ENCODE measurements at places on chromosomes 5 and 9.

GRCh38 chr5:75472973-75473372 is 38.5 kb downstream of the CERT1 start:
- no peak for DNase-seq

DNA sequence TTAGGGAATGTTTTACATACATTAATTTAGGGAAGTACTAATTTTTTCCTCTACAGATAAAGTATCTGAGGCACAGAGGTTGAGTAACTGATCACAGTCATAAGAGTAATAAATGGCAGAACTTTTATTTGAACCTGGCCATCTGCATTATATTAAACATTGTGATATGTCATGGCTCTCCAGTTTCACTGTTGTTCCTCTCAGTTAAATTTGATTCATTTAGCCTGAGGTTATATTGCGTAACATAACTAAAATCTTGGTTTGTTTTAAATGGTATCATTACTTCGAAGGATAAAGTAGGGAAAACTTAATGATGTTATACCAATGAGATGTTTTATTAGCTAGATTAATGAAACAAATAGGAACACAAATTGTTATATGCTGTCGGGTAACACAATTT is 284.4 kb downstream of the KDM4C start:
- DNase-seq: no peak

DNA sequence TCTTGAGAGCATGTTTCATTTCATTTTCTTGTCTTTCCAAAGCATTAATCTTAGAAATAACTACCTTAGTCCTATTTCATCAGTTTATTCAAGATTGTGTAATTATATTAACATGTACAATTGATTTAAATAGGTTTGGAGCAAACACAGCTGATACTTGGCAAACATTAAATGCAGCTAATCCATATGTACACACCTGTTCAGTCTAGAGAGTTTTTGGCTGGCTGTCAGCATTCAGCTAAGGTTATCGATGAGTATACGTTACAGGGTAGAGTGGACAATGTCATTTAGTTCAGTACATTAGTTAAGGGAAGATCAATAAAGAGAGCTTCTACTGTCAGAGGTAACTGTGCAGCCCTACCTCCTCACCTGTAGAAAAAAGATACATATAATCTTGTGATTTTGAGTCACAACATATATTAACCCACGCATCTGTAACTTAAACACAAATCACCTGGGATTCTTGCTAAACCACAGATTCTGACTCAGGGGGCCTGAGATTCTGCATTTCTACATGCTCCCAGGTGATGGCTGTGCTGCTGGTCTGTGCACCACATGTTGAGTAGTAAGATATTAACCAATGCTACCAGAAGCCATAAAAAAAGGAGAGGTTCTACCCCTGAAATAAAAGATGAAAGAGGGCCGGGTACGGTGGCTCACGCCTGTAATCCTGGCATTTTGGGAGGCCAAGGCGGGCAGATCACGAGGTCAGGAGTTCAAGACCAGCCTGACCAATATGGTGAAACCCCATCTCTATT is 34.1 kb upstream of the PCA3 start:
- no peak for DNase-seq

DNA sequence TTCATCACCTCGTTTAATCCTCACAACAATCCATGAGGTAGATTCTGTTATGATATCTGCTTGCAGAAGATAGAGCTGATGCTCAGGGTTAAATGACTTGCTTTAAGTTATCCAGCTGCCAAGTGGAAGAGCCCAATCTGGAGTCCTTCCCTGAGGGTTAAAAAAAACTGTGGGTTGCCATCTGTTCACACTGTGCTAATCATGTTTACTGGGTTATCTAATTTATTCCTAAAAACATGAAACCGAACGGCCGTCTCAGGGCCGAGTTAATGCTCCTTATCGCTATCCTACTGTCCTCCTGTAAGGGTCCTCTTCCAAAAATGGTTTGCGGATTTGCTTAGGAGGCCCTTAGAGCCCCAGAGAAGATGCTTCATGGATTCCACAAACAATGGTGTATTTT is 153.3 kb downstream of the YIPF5 start:
- DNase-seq: no peak

- peak; percentile 48 for DNase-seq
Measured at GRCh38 chr5:175457466-175457865, 13.5 kb upstream of the DRD1 start.

- peak; percentile 55 for DNase-seq
Measured at GRCh38 chr5:94329115-94329514, 289.3 kb downstream of the KIAA0825 start.

DNA sequence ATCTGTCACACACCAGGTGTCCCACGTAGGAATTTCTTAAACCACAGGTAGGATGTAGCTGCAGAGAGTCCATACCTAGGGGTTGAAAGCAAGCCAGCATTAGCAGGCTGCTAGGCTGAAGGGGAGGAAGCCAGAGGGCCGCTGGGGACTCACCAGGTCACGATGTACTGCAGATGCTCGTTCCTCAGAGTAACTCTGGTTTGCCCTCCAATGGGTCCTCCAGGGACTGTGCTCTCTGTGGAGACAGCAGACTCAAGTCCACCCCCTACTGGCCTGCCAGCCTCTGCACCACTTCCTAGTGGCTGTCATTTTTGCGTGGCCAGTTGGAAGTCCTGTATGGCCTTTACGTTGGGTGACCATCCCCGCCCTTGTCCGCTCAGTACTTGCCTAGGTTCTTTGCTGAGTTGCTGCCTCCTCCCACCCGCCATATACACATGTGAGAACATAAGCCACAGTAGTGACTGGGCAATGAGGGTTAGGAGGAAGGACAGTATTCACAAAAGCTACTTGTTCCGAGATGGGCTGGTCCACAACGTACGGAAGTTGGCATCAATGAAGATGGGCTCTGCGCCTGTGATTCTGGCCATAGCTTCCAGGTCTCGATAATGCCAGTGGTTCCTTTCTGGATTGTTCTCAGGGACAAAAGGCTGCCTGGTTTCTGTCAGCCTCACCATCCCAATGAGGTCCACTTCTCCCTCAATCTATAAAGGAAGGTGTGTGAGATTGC is 4.1 kb downstream of the RPL7A start:
- DNase-seq: peak; percentile 91

DNA sequence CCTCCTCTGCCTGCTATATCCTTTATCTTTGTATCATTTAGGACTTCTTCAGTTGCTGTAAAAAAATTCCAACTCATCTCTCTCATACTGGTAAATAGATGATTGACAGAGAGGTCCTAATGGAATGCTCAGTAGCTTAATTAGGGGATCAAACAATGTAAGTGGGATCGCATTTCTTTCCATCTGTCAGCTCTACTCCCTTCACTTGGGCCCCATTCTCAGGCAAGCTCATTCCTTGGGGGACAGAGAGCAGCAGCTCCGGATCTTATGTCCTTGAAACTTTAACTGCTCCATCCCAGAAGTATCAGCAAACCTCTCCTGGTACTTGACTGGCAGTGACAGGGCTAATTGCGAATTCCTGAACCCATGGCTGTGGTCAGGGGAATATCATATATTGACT is 146.7 kb downstream of the YTHDC2 start:
- DNase-seq: no peak

- DNase-seq: no peak
Measured at GRCh38 chr5:138981586-138981985, 106.5 kb upstream of the LRRTM2 start.

DNA sequence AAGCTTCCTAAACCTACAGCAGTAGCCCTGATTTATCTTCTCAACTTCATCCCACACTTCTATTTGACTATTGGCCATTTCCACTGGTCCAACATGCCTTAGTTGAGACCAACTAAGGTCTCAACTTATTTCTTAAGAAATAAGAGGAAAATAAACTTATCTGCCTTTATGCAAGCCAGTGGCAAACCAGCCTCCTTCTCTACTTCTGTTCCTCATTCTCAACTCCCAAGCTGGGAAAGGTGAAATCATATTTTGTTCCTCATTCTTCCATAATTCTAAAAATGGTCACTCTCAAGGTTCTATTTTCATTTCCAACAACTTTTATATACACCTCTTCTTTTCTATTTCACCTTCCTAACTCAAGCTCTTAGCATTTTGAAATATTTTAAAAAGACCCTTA is 149.6 kb upstream of the C9orf72 start:
- no peak for DNase-seq

GRCh38 chr9:123424131-123424530 is 68.1 kb downstream of the CRB2 start:
- no peak for DNase-seq

- DNase-seq: peak; percentile 79
Measured at GRCh38 chr5:81393783-81394718, at the start of gene ACOT12. ACOT12 (minus strand) TSS chr5:81394134; CDS start chr5:81394114, 20 bp downstream.

GRCh38 chr5:157029457-157029856 is 29.5 kb downstream of the HAVCR1 start:
- no peak for DNase-seq

- DNase-seq: peak; percentile 90
Measured at GRCh38 chr5:173643964-173644363, 27.5 kb upstream of the BOD1 start.

DNA sequence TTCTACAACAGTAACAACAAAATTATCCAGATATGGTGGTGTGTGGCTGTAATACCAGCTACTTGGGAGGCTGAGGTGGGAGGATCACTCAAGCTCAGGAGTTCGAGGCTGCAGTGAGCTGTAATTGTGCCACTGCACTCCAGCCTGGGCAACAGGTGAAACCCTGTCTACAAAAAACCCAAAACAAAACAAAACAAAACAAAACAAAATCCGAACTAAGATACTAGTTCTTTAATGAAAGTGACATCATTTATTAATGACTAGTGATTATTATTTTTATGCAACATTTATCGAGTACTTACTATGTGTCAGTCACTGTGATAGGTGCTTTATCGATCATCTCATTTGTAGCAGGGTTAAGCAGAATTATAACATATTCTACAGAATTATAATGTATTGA is 196.9 kb upstream of the GDNF start:
- DNase-seq: no peak

- no peak for DNase-seq
Measured at GRCh38 chr5:76701298-76701697, 14.6 kb upstream of the F2R start.

GRCh38 chr9:8802242-8802641 is 1002.7 kb upstream of the DMAC1 start:
- no peak for DNase-seq

GRCh38 chr5:132405646-132406045 is 36.1 kb downstream of the SLC22A5 start:
- DNase-seq: no peak

DNA sequence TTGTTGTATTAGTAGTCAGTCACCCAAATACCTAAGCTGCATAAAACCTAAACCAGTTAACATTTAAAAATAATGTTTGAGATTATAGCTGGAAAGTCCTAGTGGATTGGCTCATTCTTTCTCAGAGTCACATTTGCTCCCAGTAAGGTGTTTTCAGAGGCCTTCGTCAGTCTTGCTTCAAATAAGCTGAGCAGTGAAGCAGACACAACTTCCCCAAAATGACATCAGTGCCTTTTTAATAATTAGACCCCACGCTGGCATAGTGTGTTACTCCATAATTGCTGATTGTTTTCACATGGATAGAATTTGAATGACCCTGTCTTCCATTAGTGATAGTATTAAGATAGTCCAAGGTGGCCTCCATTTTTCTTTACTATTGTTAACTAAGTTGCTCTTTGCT is 245.8 kb downstream of the PJA2 start:
- DNase-seq: no peak

DNA sequence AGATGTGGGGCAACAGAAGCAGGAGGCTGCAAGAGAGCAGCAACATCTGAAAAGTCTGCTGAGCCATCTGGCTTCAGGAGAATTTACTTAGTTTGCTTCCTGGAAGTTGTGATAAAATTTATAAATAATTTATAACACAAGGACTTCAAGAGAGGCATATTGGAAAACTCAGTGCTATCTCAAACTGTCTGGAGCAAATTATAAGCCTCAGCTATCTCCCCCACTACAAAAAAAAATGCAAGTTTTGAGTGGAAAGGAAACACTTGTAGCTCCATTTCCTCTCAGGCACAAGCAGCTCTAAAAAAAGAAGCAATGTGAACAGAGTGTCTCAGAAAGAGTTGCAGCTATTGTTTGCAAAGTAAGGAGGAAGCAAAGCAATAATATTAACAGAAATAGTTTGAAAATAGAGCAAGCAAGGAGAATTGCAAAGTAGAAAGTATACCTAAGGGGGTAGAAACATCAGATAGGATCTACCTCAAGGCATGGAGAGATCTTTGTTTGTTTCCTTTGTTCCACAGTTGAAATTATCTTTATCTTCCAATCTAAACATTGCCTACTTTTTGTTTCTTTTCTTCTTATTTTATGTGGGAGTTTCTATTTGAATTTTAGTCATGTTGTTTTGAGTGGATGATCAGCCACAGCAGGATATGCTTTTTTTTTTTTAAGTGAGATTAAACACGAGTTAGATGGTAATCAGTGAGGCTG is 55.9 kb upstream of the IL6ST start:
- peak; percentile 9 for DNase-seq

- DNase-seq: no peak
Measured at GRCh38 chr9:136950656-136951276, 1.3 kb upstream of the LCN12 start.

- peak; percentile 9 for DNase-seq
Measured at GRCh38 chr5:97854871-97855762, 672.1 kb upstream of the RIOK2 start.

DNA sequence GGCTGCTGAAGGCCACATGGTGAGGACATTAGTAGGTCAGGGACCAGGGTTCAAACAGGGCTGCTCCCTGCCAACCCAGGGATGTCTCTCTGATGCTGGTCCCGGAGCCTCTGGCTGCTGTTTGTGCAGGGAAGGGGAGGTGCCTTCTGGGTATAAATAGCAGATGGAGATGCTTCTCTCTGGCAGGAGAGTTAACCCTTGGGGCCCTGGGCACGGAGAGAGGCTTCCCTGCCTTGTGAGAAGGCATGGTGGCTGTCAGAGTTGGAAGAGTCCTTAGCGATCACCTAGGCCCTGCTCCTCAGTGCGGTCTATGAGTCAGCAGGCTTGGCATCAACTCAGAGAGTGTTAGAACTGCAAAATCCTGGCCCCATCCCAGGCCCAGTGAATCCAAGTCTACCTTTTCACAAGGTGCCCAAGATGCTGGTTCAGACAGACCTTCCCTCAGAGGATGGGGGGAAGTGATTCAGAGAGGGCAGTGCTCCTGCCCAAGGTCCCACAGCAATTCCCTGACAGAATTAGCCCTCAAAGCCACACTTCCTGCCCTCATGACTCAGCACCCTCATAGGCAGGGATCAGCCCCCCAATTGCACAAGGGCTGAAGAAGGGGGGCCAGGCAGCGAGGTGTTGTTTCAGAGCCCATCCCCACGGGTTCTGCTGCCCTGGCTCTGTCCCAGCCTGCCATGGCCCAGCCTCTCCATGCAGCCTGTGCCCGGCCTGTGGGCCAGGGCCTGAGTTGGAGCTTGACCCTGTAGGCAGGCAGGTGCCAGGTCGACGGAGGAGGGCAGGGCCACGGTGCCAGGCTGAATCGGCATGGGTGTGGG is 25.6 kb downstream of the CAMK2A start:
- DNase-seq: no peak

- DNase-seq: peak; percentile 12
Measured at GRCh38 chr9:107894572-107895261, 405.1 kb upstream of the KLF4 start.

DNA sequence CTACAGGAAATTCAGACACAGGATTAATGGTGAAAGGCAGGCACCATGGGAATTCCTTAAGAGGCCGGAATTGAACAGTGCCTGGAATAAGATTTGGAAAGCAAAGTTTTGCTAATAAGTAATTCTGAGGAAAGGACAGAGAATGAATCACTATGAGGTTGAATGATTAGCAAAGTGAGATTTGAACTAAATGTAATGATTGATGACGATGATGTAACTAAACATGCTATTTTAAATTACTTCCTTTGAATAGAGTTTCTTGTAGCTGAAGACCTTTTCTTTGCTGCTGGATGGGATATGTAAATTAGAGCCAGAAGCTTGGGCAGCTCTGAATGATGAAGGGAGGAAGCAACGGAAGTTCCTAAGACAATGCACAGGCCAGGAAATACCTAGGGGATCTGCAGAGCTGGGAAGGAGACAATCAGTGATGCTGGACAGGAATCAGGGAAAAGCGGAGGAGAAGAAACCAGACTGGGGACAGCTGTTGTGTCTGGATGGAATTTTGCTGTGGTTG is 482.0 kb downstream of the PSAT1 start:
- no peak for DNase-seq

All from GM23338 (cell line).